ENCODE measurements at places on chromosomes 16 and 17.

DNA sequence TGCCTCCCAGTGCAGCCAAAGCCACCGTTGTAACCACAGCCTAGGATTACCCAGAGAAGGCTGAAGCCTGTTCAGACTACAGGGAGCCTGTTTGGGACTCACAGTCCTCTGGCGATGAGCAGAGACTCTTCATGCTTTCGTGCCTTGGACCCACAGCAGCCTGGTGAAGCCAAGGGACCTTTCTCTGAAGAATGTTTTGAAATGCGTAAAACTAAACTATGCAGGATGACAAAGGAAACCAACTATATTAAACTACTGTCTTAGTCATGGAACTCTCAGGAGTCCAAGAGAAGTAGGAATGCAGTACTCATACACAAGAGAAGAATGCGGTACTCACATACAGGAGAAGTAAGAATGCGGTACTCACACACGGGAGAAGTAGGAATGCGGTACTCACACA lies 20.9 kb downstream of the ABR start:
- no peak for DNase-seq

DNA sequence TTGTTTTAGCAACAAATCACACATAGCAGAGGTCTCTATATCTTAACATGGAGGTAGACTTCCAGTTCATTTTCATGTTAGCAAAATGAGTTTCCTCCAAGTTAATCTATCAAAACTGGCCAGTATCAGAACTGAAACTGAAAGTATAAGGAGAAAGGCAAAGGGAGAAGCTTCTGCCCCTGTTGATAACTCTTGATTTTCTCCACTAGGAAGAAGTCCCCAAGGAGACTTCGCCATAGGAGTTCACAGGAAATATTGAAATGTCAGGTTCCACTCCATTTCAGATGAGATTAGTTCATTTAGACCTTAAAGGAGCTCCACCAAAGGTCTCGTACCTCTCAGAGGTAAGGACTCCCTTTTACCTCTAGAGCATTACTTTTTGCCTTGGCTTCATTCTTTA lies 1.2 kb upstream of the OGFOD3 start:
- no peak for DNase-seq

GRCh38 chr16:80743273-80743672 lies 61.1 kb downstream of the CDYL2 start:
- DNase-seq = no peak

GRCh38 chr17:78501241-78502036 lies 75.8 kb downstream of the DNAH17 start:
- no peak for DNase-seq

DNA sequence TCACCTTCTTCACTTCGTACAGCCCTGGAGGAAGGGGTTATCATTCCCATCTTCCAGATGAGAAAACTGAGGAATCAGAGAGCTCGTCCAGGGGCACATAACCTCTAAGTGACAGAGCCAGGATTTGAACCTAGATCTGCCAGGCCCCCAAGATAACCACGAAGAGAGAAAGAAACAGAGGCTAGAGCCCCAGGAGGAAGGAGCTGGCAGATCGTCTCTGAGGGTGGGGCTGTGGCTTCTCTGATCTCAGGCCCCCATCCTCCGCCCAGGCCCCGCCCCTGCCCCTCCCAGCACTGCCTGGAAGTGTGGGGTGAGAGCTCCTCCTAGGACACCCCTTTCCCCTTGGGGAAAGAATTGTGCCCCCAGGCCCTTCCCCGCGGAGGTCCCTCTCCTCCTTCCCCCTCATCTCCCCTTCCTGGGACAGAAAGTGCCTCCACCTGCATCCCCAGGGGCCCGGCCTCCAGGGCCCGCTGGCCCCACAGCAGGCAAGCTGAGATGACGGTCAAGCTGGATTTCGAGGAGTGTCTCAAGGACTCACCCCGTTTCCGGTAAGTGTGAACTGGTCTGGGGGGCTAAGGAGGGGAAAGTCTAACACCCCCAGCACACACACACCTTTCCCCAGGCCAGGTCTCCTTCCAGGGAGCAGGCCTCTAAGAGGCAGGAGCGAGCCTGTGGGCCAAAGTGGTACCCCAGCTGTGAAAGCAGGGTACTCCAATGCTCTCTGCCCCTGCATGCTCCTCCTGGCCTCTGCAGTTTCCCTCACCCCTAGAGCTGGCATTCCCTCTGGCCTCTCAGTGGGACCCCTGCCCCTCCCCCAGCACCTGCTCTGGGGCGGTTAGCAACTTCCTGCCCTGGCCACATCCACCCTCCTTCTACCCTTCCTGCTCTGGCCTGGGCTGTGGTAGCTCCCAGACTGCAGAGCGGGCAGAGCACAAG lies at the start of gene ACAP1:
Gene ACAP1 (plus strand): TSS at position 290 of the 936 bp plus-strand sequence. CDS start 206 bp downstream, at position 496.
- DNase-seq = no peak

DNA sequence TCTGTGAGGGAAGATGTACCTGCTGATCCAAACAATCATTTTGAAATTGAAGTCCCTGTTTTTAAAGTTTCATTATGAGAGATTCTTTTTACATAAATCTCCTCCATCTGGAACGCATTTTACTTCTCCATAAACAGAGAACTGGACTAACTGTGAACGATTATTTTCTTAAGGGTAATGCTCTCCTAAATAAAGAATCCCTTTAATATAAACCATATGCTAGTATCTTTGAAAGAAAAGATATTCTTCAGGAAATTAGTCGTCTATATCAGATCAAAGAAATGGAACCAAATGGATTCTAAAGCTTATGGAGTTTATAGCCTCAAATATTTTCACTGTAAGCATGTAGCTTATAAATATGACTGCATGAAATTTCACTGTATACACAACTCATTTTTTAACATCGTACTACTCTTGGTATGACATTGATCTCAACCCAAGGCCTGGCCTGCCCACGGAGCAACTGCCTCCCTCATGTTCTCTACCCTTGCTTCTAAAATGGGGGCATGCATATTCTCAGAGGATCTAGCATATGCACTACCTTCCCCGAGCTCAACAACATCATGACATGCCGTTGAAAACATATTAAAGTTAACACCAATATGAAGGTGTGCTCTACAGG lies 66.4 kb downstream of the MYH10 start:
- no peak for DNase-seq
